ENCODE measurements at places on chromosomes 12 and 14. TPM values are rescaled to one million over a fixed set of nuclear protein-coding genes. Genes with fewer than 3 reads are reported as not detected.

DNA sequence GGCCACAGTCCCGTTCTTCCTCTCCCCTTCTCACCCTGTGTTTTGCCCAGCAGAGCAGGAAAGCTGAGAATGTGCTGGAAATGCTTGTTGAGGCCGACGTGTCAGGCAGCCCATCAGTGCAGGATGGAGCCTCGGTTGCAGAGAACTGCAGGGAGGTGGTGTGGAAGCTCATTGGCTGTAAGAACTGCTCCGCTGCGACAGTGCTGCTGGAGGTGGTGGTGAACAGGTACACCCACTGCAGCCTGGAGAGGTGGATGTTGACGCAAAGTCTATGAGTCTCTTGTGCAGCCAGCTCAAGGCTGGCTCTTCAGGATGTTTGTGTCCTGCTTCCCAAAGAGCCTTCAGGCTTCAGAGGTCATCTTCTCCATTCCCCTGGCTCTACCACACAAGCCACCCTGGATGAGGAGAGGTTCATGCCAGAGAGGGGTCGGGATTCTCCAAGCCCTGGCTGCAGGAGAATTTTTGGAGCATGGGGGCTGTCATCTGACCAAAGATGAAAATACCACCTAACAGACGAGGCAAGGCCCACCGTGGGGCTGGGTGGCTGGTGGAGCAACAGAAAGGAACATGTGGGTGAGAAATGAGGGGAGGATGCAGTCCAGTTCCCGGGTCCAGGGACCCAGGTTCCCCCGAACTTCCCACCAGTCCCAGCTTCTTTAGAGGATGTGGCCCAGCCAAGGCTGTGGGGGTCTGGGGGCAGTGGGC lies 174.1 kb upstream of the PRMT8 start:
- H3K4me3 ChIP-seq: no peak overlapping the region
- H3K27me3 ChIP-seq: no peaks in the 10 kb centered on the region
- no peak overlapping the region for H3K27ac ChIP-seq
- no peak for DNase-seq

- H3K36me3 ChIP-seq: peaks cover 19% of the 10 kb centered on the region
- H3K4me3 ChIP-seq: no peak overlapping the region
- DNase-seq: no peak
- H3K4me1 ChIP-seq: peaks cover 30% of the 10 kb centered on the region
Observed at GRCh38 chr12:46374310-46374709, 1.7 kb upstream of the SLC38A2 start.

DNA sequence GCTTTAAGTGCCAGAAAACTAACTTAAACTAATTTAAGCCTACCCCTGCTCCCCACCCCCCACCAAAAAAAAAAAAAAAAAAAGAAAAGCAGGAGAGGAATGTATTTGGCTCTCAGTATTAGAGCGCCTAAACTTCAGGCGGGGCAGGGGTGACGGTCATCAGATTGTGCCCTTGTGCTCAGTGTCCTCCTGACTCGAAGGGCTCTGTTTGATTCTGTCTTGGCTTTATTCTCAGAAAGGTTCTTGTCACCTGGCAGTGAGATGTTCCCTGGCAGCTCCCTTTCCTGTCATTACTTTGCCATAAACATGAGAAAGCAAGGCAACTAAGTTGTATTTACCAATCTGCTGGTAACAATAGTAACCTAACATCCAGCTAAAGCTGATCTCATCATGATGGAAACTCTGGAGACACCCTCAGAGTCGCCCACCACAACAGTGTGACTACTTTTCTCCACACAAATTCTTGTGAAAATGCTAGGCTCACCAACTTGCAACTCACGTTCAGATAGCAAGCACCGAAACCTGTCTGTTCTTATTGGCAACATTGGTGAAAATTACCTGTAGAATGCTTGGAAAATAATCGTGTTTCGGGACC lies 39.0 kb upstream of the WNK1 start:
- no peaks in the 10 kb centered on the region for H3K27me3 ChIP-seq
- H3K36me3 ChIP-seq: no peaks in the 10 kb centered on the region
- H3K4me1 ChIP-seq: no peaks in the 10 kb centered on the region
- H3K4me3 ChIP-seq: no peak overlapping the region
- DNase-seq: no peak

GRCh38 chr14:32635061-32635719 lies 303.5 kb upstream of the NPAS3 start:
- H3K27me3 ChIP-seq: no peaks in the 10 kb centered on the region
- H3K4me3 ChIP-seq: no peak overlapping the region
- no peak for DNase-seq
- no peaks in the 10 kb centered on the region for H3K36me3 ChIP-seq

GRCh38 chr12:81417056-81417455 lies 339.2 kb downstream of the ACSS3 start:
- no peak overlapping the region for H3K4me3 ChIP-seq
- no peaks in the 10 kb centered on the region for H3K4me1 ChIP-seq
- H3K36me3 ChIP-seq: no peaks in the 10 kb centered on the region
- H3K27ac ChIP-seq: no peak overlapping the region
- no peak for DNase-seq

DNA sequence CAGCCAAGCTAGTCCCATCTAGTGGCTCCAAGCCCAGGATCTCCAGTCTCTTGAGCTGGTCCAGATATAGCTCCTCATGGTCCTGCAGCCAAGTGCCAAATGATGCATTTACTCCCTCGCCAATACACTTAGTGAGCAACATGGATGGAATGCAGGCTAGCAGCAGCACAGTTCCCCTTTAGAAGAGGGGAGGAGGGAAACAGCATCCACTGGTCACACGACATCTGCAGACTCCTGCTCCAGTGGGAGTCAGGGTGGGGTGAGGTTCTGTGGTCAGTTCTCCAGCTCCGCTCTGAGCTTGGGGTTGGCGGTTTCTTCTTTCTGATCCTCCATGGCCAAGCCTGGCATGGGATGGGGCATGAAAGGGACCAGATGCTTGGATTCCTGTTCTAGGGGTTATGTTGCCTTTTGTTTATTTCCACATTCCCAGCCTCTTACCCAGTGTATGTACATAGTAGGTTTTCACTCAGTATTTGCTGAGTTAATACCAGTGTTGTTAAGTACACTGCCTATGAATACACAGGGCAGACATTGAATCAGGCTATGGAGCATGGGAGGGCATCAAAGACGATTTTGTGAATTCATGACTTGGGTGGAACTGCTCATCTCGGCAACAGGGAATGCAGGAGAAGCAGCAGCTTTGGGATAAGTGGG lies 57.3 kb downstream of the GALNT16 start:
- DNase-seq: peak; percentile 41
- no peaks in the 10 kb centered on the region for H3K36me3 ChIP-seq
- no peak overlapping the region for H3K4me3 ChIP-seq
- H3K4me1 ChIP-seq: peaks cover 27% of the 10 kb centered on the region

DNA sequence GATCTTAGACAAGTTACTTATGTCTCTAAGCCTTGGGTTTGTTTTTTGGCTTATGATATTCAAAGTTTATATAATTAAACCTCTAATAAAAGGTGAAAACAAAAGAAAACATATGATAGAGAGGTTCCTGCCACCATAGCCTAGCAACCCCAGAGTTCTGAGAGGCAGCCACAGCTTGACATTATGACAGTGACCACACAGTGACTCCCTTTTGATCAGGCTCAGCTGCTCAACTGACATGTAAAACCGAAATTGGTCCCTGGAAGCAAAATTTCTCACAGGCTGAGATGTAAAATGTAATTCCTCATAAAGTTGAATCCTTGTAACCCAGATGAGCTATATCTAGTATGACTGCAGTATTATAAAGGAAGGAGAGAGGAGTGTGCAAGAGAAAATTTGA lies 108.5 kb downstream of the GCH1 start:
- no peak for DNase-seq
- H3K4me3 ChIP-seq: no peak overlapping the region
- no peaks in the 10 kb centered on the region for H3K4me1 ChIP-seq
- no peaks in the 10 kb centered on the region for H3K36me3 ChIP-seq
- H3K27ac ChIP-seq: no peak overlapping the region

The MED6 gene
- 19.4 TPM for polyA plus RNA-seq

The AQP2 gene
- not detected for polyA plus RNA-seq

DNA sequence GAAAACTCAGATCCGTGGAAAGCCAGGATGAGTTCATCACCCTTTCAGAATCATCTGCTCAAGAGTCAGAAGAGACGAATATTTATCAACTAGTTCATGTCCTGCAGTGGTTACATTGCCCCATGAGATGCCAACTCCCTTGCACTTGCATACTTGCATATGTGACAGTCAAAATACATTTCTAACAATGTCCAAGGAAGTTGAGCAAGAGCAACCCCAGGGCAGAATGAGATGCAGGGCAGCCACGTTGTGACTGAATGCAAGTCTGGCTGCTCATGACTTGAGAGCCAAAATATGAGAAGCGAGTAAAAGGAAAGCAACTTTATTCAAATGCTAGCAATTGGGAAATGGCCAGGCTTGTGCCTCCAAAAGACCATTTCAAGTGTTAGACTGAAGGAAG lies 23.6 kb upstream of the UTP20 start:
- H3K36me3 ChIP-seq: no peaks in the 10 kb centered on the region
- peaks cover 10% of the 10 kb centered on the region for H3K27me3 ChIP-seq
- no peak for DNase-seq
- H3K27ac ChIP-seq: no peak overlapping the region
- no peaks in the 10 kb centered on the region for H3K4me1 ChIP-seq
- no peak overlapping the region for H3K4me3 ChIP-seq

- no peaks in the 10 kb centered on the region for H3K36me3 ChIP-seq
- no peak overlapping the region for H3K27ac ChIP-seq
- no peak for DNase-seq
- no peaks in the 10 kb centered on the region for H3K27me3 ChIP-seq
Observed at GRCh38 chr14:47149326-47149725, 497.7 kb upstream of the RPL10L start.

The SMAGP gene
- polyA plus RNA-seq: 9.5 TPM

DNA sequence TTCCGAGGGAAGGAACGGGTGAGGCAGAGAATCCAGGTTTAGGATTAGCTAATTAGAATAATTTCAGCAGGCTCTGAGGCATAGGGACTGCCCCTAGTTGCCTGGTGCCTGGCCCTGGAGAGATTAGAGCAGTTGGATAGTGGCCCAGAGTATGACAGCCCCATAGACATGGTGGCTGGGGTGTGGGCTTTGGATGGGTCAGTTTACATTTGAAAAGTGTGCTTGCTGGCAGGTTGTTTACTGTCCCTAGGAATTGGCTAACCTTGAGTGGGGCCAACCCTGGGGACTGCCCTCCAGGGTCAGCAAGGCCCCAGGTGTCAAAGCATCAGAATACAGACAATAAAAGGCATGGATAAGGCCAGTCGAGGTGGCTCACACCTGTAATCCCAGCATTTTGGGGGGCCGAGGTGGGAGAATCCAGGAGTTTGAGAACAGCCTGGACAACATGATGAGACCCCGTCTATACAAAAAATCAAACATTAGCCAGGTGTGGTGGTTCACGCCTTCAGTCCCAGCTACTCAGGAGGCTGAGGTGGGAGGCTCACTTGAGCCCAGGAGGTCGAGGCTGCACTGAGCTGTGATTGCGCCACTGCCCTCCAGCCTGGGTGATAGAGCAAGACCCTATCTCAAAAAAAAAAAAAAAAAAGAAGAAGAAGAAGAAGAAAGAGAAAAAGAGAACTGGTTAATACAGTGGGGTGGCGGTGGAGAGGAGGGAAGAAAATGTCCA lies 182.3 kb upstream of the PWP1 start:
- H3K36me3 ChIP-seq: no peaks in the 10 kb centered on the region
- H3K27ac ChIP-seq: no peak overlapping the region
- H3K4me3 ChIP-seq: no peak overlapping the region
- no peaks in the 10 kb centered on the region for H3K4me1 ChIP-seq
- no peaks in the 10 kb centered on the region for H3K27me3 ChIP-seq
- no peak for DNase-seq

The ZDHHC22 gene
- 0.02 TPM for polyA plus RNA-seq

The VDR gene
- 0.83 TPM for polyA plus RNA-seq

DNA sequence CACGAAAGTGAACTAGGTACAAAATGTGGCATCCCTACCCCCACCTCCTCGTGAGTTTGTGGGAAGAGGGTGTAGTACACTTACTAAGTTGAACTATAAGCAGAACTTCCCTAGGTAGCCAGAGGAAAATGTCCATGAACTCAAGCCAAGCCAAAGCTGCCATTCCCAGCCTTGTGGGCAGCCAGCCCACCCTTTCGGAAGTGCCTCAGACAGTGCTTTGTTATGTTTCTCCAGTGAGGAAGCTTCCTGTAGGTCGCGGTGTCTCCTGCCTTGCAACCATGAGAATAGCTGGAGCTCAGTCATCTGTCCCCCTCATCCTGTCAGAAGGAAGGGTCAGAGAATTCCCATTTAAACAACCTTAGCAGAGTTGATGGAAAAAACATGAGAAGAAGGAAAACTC lies 266.9 kb downstream of the DUSP6 start:
- H3K27ac ChIP-seq: peak overlapping the region; percentile 6
- H3K4me1 ChIP-seq: peaks cover 33% of the 10 kb centered on the region
- no peak for DNase-seq

The KCNC2 gene
- polyA plus RNA-seq: not detected

The PTGDR gene
- 0.67 TPM for polyA plus RNA-seq

The MVK gene
- polyA plus RNA-seq: 7.8 TPM

The TTLL5 gene
- 4.5 TPM for polyA plus RNA-seq

GRCh38 chr12:19457561-19457960 lies 18.3 kb downstream of the AEBP2 start:
- no peaks in the 10 kb centered on the region for H3K27me3 ChIP-seq
- no peaks in the 10 kb centered on the region for H3K36me3 ChIP-seq
- DNase-seq: no peak

- DNase-seq: peak; percentile 96
- H3K27me3 ChIP-seq: no peaks in the 10 kb centered on the region
- H3K4me1 ChIP-seq: peaks cover 77% of the 10 kb centered on the region
- H3K4me3 ChIP-seq: peak within 1 kb of the TSS; percentile 66
Observed at GRCh38 chr14:91113829-91114078, at the start of gene DGLUCY. DGLUCY (plus strand) TSS chr14:91114073; CDS start chr14:91160295, 46,222 bp downstream.

DNA sequence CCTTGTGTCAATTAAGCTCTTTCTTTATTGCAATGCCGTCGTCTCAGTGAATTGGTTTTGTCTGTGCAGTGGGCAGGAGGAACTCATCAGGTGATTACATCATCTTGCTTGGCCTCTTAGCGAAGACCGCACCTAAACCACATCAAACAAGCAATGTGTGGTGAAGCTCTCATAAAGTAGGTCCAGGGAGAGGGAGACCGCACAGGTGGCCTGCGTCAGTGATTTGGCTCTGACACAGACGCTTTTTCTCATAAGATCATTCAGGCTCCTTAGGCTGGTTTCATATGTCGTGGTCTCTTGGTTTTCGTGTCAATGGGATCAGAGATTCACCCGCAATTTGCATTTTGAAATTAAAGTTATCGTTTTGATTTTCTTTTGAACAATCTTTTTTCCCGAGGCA lies 6.7 kb upstream of the TESC start:
- no peaks in the 10 kb centered on the region for H3K36me3 ChIP-seq
- H3K4me3 ChIP-seq: no peak overlapping the region
- H3K27me3 ChIP-seq: no peaks in the 10 kb centered on the region
- H3K4me1 ChIP-seq: peaks cover 10% of the 10 kb centered on the region
- DNase-seq: no peak
- no peak overlapping the region for H3K27ac ChIP-seq

GRCh38 chr14:103087343-103087835 lies 3.4 kb downstream of the LBHD2 start:
- no peaks in the 10 kb centered on the region for H3K36me3 ChIP-seq
- peaks cover 4% of the 10 kb centered on the region for H3K4me1 ChIP-seq
- no peak overlapping the region for H3K27ac ChIP-seq
- no peak overlapping the region for H3K4me3 ChIP-seq
- DNase-seq: peak; percentile 71
